Activated CD4-positive, alpha-beta T cell treated with anti-CD3 and anti-CD28 coated beads for 24 hours (primary cell): ENCODE measurements at places on chromosomes 6 and 20.

GRCh38 chr20:32527447-32528055 is 57.6 kb downstream of the NOL4L start:
- no peak for DNase-seq

- DNase-seq = no peak
Observed at GRCh38 chr6:121395736-121396135, 39.7 kb upstream of the GJA1 start.

DNA sequence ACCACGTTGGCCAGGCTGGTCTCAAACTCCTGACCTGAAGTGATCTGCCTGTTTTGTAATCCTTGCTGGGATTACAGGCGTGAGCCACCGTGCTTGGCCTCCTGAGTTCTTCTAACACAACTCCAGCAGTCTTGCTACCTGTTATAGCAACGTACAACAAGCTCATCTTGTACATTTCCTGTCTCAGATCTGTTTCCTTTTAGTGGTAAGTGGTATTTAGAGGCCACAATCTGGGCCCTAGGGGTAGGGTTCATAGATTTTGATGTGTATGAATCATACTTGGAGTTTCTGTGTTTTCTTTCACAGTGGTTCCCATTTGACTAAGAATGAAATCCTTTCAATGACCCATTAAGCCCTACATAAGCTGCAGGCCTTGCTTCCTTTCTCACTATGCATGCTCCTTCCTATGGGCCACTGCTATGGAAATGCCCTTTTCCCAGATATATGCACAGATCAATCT is 27.1 kb upstream of the SYNCRIP start:
- DNase-seq = peak; percentile 12

DNA sequence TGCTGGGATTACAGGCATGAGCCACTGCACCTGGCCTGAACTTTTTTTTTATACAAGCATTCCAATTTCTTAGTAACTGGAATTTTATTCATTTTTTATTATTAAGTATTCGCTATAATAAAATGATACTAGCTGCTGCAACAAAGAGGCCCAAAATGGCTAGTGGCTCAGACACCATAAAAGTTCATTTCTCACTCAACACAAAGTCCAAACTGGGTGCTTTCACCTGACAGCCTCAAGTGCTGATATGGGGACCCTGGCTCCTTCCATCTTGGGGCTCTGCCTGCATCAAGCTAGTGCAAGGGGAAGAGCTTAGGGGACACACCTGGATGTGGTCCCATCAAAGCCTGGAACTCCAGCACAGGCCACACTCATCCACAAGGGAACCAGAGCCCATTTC is 12.2 kb upstream of the NOP56 start:
- DNase-seq = no peak

DNA sequence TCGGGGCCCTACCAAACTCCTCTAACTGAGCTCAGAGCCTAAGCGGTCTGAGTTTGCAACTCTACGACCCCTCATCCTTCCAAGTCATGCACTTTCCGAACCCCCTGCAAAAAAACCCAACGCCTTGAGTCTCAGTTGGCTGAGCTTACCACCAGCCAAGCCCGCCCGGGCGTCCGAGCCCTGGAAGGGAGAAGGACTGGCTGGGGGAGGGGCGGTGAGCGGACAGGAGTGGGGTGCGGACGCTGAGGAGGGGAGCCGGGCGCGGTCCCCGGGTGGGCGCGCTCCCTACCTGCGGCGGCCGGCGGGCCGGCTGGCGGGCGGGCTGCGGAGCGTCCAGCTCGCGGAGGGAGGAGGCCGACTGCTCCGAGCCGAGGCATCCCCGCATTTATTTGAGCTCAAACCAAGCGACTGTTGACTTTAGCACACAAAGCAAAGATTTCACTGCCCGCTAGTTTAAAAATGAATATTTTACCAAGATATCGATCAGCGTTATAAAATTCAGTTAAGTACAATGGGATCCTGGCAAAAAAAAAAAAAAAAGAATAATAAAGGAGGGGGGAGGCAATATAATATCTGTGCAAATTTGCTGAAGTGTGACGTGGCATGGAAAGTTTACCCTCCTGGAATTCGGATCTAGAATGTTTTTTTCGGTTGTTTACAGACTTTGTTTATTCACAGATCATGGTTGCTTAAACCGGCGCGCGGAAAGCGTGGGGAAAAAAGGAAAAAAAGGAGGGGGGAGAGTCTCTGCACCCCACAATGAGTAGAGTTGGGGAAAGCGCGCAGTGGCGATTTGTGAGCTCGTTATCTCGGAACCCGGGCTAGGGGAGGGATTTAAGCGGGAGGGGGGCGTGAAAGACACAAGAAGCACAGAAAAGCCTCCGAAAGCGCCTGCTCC is 5.9 kb downstream of the FOXA2 start:
- DNase-seq = no peak

- DNase-seq = no peak
Observed at GRCh38 chr6:14927398-14927797, 318.5 kb upstream of the JARID2 start.

DNA sequence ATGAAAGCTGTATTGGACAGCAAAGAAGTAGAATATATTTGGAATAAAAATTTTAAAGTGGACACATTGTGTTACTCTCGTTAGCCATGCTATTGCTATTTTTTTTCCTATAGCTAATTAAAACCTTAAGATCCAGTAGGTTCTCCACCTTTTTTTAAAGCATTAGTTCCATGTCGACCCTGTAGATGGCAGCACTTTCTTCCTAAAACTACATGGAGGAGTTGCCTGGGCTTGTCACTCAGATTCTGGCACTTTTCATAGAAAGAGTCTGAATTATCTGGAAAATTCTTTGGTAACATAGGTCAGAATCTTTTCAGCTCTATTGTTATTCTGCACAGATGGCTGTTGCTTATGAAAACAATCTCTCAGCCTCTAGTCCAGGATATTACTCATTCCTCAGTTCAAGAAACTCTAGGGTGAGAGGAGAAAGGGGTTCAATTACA is 42.0 kb upstream of the ESR1 start:
- DNase-seq = peak; percentile 18

- peak; percentile 30 for DNase-seq
Observed at GRCh38 chr6:13485923-13486562, 1.4 kb downstream of the GFOD1 start.

DNA sequence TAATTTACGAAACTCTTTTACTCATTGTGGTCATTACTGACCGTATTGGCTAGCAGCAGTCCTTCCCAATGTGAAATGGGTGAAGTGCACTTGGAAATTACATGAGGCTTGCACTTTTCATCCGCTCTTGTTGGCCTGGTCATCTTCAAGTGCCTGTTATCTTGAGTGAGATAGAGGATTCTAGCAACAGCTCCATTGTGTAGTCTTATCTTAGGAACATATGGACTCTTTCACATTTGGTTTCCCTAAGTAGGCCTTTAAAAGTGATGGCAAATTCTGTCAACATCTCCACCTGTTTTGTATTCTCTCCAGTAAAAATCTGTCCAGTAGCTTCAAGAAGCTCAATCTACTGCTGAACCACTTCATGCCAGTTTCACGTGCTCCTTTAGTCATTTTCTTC is 114.8 kb upstream of the MARCKS start:
- DNase-seq = no peak

DNA sequence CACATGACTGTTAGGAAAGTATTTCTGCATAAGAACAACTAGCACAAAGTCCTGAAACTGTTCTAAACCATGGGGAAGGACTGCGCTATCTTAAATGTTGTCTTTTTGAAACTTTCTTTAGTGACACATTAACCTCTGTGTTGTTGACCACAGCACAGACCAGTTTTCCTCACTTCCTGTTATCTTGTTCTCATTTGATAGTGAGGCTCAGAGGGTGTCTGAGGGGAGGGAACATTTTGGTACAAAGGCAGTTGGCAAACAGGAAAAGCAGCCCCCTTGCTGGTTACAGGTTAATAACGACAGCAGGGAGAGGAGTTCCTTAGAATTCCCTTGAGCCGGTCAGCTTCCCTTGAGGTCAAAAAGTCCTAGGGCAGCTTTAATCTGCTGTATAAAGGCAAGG is 143.5 kb upstream of the BMP2 start:
- DNase-seq = no peak

- no peak for DNase-seq
Observed at GRCh38 chr6:26104457-26105108, 17.4 kb downstream of the HFE start.

DNA sequence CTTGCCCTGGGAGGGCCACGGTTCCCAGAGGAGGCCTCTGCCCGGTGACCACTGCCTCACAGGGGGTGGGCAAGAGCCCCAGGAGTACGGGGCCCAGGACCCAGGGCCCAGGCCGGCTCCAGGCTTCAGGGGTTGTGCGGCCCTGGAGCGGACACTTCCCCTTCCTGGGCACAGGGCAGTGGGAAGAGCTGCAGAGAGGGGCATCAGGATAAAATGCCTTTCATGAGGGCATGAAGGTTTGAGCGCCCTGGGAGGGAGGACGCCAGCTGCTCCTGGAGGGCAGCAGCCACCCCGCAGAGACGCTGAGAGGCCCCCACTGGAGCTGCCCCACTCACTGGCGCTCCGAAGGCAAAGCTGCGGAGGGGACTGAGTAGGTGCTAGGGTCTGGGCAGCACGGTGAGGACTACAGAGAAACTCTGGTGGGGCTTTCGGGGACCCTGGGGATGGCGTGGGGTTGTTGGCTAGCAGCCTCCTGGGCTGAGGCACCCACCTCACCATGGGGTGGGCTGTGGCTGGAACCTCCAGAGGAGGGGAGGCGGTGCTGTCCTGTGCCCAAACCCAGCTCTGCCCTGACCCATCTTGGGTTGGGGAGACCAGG is 10.4 kb downstream of the LAMA5 start:
- DNase-seq = no peak

DNA sequence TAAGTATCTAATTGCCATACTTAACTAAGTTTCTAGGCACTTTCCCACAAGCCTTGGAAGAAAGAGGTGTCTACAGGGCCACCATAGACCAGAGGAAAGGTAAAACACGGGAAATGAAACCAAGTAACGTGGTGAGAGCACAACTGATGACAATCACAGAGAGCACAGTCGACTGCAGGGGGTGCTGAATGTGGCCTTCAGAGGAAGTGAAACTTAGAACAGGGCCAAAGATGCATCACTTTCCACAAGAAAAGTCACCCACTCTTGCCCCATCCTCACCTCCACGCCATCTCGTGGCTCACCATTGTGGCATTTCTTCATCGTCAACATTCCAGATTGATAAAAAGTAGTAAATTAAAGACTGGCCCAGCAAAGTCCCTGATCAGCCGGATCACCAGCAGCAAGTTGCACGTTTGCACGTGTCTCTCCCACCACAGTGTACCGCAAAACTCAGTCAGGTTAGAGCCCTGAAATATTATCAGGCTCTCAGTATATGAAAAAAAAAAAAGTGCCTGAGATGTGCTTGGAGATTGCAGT is 31.4 kb downstream of the HIVEP2 start:
- DNase-seq = peak; percentile 49

GRCh38 chr20:50215101-50215690 is 24.6 kb downstream of the CEBPB start:
- no peak for DNase-seq

- no peak for DNase-seq
Observed at GRCh38 chr20:33693741-33694638, 7.8 kb upstream of the E2F1 start.

GRCh38 chr6:31247813-31248212 is 24.1 kb downstream of the HLA-C start:
- no peak for DNase-seq

DNA sequence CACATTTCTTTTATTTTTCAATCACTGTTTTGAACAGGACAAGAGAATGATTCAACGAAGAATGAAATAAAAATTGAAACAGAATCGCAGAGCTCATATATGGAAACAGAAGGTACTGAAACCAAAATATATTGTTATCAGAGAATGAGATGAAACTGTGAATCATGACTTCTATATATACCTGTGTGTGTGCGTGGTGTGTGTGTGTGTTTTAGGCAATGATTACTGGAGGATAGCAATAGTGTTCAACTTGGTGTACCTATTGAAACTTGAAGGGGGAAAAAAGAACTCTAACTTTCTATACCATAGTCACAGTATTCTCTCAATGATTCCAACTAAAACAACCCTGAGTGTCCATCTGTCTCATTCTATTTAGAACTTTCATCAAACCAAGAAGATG is 586.6 kb downstream of the KIF16B start:
- DNase-seq = no peak

DNA sequence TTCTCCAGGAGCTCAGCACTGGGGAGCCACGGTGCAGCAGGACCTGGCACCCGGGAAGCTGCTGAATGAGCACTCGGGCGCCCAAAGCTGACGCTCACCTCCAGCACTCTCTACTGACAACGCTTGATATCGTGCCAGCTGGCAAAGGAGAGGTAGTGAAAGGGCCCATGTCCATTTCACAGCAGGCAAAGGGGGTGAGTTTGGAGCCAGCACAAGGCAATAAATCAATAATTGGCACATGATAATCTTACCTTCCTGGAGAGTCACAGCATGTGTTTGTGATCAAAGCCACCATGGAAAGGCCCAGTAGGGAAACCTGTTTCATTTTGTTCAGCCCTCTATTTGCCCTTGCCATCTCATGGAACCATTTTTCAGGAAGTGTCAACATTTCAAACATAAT is 23.3 kb upstream of the SMIM26 start:
- no peak for DNase-seq

- DNase-seq = no peak
Observed at GRCh38 chr20:47857569-47858464, 72.5 kb upstream of the SULF2 start.

DNA sequence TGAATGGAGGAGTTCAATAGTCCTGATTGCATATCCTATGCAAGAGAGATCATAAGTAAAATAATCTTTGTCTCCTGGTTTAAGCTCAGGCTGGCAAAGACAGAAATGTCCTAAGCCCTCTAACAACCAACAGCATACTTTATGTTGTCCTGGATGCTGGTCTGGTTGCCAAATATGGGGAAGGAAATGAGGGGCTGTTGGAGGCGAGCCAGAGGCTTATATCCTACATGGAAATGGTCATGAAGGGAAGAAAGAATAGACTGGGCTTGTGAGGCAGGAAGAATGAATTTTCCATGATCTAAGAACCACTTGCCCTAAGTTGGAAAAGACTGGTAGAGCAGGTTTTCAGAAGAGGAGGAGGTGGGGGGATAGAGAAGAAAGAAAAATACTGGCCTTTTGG is 237.1 kb downstream of the SMOC2 start:
- no peak for DNase-seq
